Psoas muscle (tissue), 8 donors: ENCODE measurements at places on chromosomes 5 and 9. TPM values are rescaled to one million over a fixed set of nuclear protein-coding genes. Genes with fewer than 3 reads are reported as not detected.
A peak's percentile ranks its signal among the peaks of the same experiment; 100 is the strongest.

The WNK2 gene
- total RNA-seq = 41.6 TPM

The FYB1 gene
- total RNA-seq = 1.8 TPM

The ADGRV1 gene
- not detected for total RNA-seq

The ACOT12 gene
- total RNA-seq = not detected

The HTR1A gene
- not detected for total RNA-seq

The RNF180 gene
- 8.9 TPM for total RNA-seq

The ADAMTSL2 gene
- total RNA-seq = 5.4 TPM

The TXNDC8 gene
- total RNA-seq = not detected

DNA sequence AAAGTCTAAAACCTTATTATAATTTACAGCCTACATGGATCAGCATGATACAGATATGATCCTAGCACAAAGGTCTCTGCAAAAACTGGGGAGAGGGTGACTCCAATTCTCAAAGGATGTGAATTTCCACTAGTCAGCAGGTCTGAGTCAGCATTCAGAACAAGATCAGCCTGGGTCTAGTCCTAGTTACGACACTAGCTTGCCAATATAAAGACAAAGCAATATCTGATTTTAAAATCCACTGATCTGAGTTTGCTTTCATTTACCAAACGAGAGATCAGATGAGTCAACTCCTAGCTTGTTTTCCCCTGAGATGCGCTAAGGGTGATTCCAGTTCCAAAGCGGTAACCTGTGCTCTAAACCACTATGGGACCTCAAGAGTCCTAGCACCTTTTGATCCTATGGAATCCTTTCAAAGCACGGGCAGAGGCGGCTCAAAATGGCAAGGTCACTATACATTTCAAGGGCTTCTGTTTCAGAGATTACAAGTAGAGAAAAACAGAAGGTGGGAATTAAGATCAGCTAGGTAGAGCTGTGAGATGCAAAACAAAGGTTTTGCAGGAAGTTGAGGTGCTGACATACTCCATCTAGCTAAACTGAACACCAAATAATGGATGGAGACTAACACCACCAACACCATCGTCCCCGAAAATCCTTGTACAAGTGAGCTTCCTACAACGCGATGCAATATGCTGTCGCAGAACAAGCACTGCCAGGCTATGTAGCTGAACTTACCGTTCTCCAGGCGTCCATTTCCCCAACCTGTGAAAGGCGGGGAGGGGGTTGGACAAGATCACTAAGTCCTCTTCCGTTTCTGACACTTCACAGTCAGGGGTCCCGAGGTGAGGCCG lies 906 bp downstream of the SLC25A51 start:
- H3K4me1 ChIP-seq = peaks cover 21% of the 10 kb centered on the region
- peak overlapping the region; percentile 96 for H3K4me3 ChIP-seq
- no peaks in the 10 kb centered on the region for H3K36me3 ChIP-seq
- H3K27ac ChIP-seq = peak overlapping the region; percentile 78

DNA sequence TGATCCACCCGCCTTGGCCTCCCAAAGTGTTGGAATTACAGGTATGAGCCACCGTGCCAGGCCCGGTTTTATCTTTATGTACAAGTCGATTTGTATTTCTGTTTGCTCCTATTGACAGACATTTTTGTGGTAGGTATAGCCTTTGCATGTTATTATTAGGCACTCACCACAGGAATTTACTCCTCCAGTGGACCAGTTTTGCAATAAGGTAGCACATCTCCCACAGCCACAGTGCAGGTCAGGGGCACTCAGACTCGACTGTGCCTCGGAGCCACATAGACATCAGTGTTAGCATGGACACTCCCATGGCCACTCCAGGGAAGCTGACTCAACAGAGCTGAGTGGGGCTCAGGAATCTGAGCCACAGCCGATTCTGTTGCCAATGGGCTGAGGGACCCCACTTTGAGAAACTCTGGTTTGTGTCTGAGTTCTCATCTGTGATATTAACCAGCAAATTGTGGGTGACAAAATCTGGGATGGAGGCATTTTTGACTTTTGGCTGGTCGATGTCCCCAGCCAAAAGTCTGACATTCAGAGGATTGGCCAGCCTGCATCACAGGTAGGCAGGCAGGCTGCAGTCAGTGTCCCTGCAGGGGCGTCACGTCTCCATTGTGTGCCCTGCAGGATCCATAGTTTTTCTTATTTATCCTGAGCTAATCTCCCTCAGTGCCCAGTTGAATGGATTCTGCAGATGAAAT lies 15.0 kb upstream of the SHB start:
- H3K4me1 ChIP-seq = peaks cover 29% of the 10 kb centered on the region
- no peak overlapping the region for H3K27ac ChIP-seq
- no peaks in the 10 kb centered on the region for H3K27me3 ChIP-seq

GRCh38 chr5:37837414-37838032 lies 2.3 kb downstream of the GDNF start:
- peaks cover 24% of the 10 kb centered on the region for H3K27me3 ChIP-seq
- peak; percentile 73 for DNase-seq
- H3K36me3 ChIP-seq = peaks cover 69% of the 10 kb centered on the region
- peak overlapping the region; percentile 73 for H3K4me3 ChIP-seq
- H3K4me1 ChIP-seq = peaks cover 14% of the 10 kb centered on the region
- peak overlapping the region; percentile 92 for H3K27ac ChIP-seq

DNA sequence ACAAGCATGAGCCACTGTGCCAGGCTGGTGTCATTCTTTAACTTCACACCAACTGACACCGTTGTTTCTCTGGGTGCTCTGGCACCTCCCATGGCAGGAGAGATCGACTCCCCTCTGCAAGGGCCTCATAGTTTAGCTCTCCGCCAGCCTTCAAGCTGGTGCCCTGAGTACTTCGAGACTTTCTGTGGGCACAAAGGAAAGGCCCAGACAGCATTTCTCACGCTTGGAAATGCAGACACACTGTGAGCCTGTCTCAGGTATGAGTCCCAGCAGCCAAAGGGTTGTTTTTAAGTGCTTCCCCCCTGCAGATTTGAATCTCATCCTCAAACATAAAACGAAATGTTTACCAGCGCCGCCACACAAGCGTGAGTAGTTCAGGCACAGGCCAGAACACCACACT lies 11.1 kb upstream of the TCF7 start:
- no peak for DNase-seq
- H3K4me1 ChIP-seq = no peaks in the 10 kb centered on the region
- H3K27ac ChIP-seq = no peak overlapping the region
- H3K4me3 ChIP-seq = no peak overlapping the region
- no peaks in the 10 kb centered on the region for H3K36me3 ChIP-seq
- H3K27me3 ChIP-seq = no peaks in the 10 kb centered on the region

DNA sequence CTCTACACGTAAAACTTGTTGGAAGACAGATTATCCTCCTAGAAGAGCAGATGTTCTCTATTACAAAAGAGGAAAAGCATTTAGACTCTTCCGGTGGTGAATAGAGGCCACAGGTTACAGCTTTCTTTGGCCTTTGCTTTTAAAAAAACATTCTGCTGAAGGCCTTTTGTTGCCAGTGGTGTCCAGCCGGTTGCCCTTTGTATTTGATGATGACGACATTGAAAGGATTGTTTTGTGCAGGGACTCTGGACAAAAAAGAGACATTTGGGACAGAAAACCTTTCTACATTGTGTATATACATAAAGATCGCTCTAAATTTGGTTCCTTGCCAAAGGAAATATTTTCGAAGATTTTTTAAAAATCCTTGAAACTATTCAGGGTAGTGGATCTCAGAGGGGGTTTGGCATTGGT lies 180.3 kb downstream of the C9orf152 start:
- peak overlapping the region; percentile 10 for H3K27ac ChIP-seq
- H3K4me1 ChIP-seq = peaks cover 17% of the 10 kb centered on the region
- no peak for DNase-seq
- H3K4me3 ChIP-seq = no peak overlapping the region
- H3K36me3 ChIP-seq = no peaks in the 10 kb centered on the region

DNA sequence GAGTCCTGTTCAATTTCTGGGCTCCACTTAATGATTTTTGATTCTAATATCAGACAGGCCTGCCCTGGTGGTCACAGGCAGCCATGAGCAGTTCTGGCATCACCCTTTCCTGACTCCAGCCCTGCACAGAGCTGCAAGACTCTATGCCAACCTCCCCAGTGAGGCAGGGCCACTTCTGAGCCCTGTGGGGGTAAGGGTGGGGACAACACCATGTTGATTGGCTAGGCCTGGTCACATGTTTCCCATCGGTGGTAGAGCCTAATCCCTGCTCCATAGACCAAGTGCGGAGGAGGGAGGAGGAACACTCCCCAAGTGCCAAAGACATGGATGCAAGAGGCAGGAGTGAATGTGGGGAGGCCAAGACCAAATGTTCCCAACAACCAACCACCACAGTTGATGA lies 134.6 kb downstream of the PHF2 start:
- no peak for DNase-seq
- H3K27me3 ChIP-seq = no peaks in the 10 kb centered on the region
- no peak overlapping the region for H3K4me3 ChIP-seq
- no peak overlapping the region for H3K27ac ChIP-seq
- peaks cover 8% of the 10 kb centered on the region for H3K4me1 ChIP-seq

- no peak overlapping the region for H3K27ac ChIP-seq
- H3K4me3 ChIP-seq = no peak overlapping the region
- H3K27me3 ChIP-seq = no peaks in the 10 kb centered on the region
- no peaks in the 10 kb centered on the region for H3K36me3 ChIP-seq
- no peak for DNase-seq
These were observed 424.7 kb upstream of the FAM174A start for GRCh38 chr5:100110497-100110896.

GRCh38 chr5:59130431-59130830 lies 547.6 kb downstream of the RAB3C start:
- no peaks in the 10 kb centered on the region for H3K27me3 ChIP-seq
- H3K4me1 ChIP-seq = peaks cover 61% of the 10 kb centered on the region
- no peak overlapping the region for H3K4me3 ChIP-seq
- DNase-seq = no peak

- DNase-seq = no peak
- no peak overlapping the region for H3K27ac ChIP-seq
- no peaks in the 10 kb centered on the region for H3K4me1 ChIP-seq
- peaks cover 4% of the 10 kb centered on the region for H3K36me3 ChIP-seq
- H3K27me3 ChIP-seq = no peaks in the 10 kb centered on the region
These were observed 23.3 kb downstream of the LRSAM1 start for GRCh38 chr9:127474592-127474991.

DNA sequence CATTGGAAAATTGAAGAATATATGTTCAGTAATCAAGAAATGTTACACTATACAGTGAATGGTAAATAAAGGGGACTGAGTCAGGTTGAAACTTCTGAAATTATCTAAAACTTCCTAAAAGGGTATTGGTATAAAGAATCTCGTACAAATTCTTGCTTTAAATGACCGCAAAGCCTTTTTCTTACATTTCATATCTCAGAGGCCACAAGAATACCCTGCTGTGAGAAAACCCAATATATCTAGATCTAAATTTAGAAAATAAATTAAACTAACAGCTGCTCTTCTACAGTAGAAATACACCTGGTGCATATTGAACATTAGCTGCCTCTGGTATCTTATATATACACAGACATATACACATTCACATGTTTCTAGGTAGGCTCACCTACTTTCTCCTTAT lies 221.7 kb downstream of the PCSK5 start:
- no peak for DNase-seq
- H3K27ac ChIP-seq = no peak overlapping the region
- peaks cover 13% of the 10 kb centered on the region for H3K4me1 ChIP-seq
